ACHN (cell line): ENCODE measurements at places on chromosomes 6 and 20.

- no peak for DNase-seq
Measured at GRCh38 chr6:104983776-104984175, 26.9 kb downstream of the LIN28B start.

DNA sequence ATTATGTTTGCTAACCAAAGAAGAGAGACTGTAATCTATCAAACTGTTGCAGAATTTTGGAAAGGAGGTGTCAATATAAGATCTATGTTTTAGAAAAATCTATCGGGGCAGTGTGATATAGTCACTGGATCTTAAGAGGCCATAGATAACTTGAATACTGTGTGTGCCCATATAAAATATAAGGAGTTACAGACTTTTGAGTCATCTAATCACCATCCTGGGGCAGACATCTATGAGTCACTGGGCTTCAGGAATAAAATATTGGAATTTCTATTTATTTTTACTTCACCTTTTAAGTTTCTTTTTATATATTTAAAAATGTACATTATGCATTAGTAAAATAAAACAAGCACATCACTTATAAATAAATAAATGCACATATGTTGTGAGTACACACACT is 509.3 kb upstream of the MAN1A1 start:
- no peak for DNase-seq

DNA sequence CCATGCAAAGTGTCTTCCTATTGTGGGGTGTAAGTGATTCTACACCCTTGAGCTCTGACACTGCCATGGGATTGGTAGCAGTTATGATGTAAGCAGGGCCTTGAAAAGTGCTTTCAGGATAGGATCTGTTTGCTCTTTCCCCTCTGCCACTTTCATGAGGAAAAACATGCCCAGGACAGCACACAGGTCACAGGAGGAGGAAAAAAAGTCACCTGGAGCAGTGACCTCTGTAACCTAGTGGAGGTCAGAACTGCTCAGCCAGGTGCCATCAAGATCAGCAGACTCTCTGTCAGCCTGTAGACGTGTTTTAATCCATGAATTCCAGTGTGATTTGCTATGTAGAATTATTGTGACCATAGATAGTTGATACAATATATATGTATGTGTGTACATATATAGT is 92.7 kb upstream of the BMP2 start:
- no peak for DNase-seq

GRCh38 chr6:2351807-2352431 is 106.5 kb upstream of the GMDS start:
- DNase-seq = no peak
